Right ventricle myocardium superior (tissue), 1 donor: ENCODE measurements at places on chromosomes 2 and 18.

DNA sequence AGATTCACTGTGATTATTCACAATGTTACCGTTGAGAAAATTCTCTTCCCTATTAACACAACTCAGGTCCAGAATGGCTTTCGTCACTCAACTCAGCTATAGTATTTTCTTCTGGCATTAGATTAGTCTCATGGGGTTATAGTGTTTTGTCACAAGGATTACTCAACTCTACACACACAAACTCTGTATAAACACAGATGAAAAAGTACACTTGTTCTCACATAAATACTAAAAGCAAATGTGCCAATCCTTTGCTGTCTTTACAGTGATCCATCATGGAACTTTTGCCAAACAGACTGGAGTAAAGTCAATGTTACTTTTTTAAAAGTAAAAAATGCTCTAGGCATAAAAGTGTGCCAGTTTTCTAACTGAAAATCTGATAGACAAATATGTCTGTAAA is 267.6 kb downstream of the RBM43 start:
- DNase-seq = no peak

- DNase-seq = peak; percentile 72
These were observed 34.4 kb downstream of the LGALSL start for GRCh38 chr2:64488050-64488974.

DNA sequence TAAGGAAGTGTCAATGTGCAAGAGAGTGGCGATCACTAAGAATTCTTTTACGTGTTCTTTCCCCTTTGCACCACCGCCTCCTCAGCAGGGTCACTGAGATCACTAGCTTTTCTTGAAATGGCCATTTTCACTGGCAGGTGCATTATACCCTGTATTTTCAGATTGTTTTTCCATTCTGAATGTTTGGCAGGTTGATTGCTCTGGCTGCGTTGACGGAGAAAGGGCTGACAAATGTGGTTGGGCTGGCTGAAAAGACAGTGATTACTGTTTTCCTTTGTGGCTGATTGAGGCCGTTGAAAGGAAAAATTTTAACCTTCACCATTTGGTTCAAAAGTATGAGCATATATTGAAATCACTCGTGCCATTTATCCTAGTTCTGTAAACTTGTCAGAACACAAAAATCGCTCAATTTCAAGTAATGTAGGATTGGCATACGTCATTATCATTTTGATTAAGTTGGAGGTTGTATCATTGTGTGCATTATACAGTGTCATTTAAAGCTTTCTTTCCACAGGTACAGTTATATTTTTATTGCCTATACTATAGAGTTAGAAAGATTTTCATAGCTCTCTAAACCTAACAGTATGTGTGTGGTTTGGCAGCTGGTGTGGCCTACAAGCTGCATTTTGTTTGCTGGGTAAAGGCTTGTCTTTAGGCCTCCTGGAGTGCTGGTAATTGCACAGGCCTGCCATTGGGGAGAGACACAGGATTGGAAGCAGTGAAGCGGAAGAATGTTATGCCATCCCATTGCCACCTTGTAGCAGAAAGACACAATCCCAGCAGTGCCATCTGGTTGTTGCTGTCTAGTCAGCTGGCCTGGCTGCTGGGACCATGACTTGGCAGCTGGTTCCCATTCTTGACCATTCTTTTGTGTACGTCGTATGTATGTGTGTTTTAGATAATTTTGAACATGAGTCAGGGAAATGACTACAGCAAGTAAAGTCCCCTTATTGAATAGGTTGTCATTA is 36.7 kb downstream of the DYNC1I2 start:
- no peak for DNase-seq

- no peak for DNase-seq
These were observed 1167.9 kb downstream of the DSC3 start for GRCh38 chr18:29874519-29875098.

DNA sequence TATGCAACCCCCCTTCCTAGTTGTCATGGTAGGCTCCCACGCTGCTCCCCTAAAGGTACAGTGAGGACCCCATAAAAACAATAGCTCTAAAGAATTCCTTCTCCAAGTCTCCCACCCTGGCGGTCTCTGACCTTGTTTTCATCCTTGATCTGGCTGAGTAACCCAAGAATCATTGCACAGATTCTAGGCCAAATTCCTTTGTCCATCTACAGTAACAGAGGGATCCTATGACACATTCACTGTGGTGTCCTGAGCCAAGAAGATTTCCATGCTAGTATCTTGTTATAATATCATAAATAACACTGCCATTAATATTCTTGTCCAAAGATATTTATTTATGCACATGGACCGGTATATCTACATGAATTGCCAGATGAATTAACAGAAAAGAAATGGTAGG is 240.2 kb downstream of the CYP26B1 start:
- no peak for DNase-seq

GRCh38 chr2:168539945-168540344 is 83.9 kb downstream of the CERS6 start:
- no peak for DNase-seq

DNA sequence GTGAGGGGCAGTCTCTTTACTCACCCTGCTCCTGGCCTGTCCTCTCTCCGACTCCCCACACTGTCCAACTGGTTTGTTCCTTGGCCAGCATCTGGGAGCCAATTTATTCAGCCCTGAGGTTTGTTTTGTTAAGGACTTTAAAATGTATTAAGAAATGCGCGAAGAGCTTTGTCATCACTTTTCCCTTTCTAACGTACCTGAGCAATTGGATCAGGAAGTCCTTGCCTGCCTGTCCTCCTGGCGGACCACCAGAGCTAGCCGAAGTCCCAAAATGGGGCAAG is 164.7 kb upstream of the MSH6 start:
- no peak for DNase-seq

DNA sequence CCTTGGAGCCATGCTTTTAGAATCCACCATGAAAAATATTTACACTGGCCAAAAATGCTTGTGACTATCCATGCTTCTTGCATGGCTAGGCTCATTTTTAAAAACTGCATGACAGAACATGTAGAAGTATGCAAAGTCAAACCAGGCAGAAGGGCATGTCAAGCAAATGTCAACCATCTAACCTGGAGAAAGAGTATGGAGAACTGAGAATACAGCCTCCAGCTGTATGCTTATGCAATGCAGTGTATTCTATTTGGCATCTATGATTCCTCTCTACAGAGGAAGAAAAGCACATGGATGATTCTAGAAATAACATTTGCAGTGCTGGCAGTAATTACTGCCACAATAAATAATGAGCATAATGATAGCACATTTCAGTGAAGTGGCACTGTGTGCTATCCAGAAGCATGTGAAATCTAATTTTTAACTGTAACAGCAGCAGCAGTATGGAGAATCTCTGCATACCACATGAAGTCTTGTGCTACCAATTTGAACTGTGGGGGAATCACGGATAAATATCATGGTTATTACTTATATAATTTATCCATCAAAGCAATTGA is 87.3 kb upstream of the CCDC141 start:
- no peak for DNase-seq

- no peak for DNase-seq
These were observed 368.6 kb upstream of the SPRED2 start for GRCh38 chr2:65800998-65801397.

- DNase-seq = no peak
These were observed 19.9 kb upstream of the TMEM18 start for GRCh38 chr2:696999-697627.

- no peak for DNase-seq
These were observed 48.9 kb downstream of the CDH2 start for GRCh38 chr18:28127763-28128658.

DNA sequence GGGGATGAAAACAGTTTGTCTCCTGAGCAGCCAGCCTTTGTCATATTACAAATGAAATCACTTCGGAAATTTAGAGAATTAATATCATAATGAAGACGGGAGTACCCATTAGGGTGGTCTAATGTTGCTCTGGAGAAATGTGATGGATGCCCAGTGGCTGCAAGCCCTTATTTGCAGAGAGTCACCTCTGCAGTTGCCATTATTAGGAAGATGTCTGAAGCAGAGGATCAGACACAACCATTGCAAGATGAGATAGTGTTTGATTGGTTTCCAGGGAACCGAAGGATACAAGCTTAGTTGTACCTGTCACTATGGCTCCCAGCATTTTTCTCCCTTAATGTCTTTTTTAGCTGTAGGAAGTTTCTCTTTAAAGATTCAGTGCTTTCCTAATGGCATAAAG is 272.4 kb downstream of the FIGN start:
- DNase-seq = no peak

DNA sequence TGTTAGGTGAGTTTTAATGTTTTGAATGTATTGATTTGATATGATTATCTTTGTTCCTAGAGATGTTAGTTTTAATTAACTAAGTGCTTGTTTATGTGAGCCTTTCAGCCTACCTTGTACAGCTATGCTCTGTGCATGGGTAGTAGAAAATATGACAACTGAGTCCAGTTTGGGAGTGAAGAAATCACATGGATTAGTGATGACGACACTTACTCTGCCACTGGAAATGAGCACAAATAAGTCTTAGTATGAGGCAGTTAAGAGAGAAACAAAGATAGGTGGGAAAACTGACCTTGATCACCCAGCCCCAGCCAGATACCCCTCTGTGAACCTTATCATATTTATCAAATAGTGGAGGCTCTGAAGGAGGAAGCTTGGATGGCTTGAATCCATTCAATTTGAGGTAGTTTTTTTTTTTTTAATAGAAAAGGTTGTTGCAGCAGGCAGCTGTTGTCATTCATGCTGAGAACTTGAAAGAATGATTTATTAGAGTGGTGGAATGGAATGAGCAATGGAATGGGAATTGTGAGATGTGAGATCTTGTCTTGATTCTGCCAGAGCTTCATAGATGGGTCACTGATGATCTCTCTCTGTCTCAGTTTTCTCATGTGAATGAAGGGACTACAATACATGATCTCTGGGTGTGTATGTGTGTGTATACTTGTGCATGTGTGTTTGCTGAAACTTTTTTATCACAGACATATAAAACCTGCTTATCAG is 96.4 kb downstream of the MAP3K20 start:
- DNase-seq = no peak

- DNase-seq = no peak
These were observed 46.3 kb downstream of the MTCL1 start for GRCh38 chr18:8751692-8752091.

DNA sequence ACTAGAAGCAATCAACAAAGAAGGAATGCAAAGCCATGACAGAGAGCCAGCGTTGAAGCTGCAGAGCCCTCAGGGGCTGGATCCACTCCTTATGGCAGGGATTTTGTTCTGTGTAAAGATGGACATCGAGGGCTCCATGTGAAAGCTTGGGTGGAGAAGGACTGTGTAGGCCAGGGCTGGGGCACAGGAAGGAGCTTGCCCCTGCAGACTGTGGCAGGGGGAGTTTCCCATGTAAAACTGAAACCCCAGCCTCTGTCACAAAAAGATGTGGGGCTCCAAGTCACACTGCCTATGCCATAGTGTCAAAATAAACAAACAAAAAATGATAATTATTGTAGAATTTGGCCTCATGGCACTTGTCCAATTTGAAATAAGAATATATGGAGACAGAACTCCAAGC is 408.7 kb upstream of the HS6ST1 start:
- no peak for DNase-seq

GRCh38 chr18:36610661-36611060 is 218.1 kb downstream of the TPGS2 start:
- no peak for DNase-seq

DNA sequence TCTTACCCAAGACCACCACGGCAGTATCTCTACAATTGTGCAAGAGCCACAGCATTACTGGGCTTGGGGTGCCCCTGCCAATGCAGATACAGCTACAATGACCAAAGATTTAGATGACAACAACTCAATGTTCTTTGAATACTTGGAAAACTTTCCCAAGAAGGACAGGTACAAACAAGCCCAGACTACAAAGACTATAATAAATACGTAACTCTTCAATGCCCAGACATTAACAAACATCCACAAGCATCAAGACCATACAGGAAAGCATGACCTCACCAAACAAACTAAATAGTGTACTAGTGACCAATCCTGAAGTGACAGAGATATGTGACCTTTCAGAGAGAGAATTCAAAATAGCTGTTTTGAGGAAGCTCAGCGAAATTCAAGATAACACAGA is 62.8 kb downstream of the ICA1L start:
- no peak for DNase-seq

DNA sequence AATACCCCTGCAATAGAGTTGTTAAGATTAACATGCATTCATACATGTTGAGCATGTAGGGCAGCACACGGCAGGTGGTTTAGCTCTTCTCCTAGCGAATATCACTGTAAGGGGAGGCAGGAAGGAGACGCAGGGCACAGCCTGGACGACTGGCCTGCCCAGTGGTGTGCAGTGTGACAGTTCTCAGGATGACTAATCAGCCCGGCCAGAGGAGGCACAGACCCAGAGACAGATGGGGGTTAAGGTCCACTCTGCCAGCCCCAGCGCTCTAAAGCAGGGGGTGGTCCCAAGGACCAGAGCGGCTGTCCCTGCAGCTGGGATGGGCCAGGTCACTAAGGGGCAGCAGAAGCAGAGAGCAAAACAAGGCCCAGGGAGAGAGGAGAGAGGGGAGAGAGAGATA is 63.7 kb downstream of the RNF152 start:
- DNase-seq = no peak

GRCh38 chr2:167670588-167670987 is 576.8 kb downstream of the STK39 start:
- no peak for DNase-seq

DNA sequence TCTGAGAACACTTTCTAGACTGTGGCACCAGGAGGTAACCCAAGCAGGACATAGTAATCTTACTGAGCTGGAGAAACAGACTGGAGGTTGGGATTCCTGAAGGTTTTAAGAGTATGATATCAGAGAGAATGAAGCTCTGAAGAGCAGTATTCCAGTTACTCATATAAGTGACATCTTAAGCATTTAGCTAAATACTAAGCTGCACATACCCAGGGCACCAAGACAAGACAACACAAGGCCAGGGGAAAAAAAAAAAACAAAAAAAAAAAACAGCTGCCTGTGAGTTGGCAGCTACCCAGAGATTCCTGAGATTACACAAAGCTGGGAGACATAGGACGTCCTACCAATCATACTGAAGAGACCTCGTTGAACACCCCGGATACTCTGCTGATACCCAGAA is 175.8 kb downstream of the SRBD1 start:
- no peak for DNase-seq

GRCh38 chr2:214737188-214737587 is 72.3 kb downstream of the BARD1 start:
- no peak for DNase-seq

- DNase-seq = no peak
These were observed 53.3 kb downstream of the GULP1 start for GRCh38 chr2:188345020-188345419.

DNA sequence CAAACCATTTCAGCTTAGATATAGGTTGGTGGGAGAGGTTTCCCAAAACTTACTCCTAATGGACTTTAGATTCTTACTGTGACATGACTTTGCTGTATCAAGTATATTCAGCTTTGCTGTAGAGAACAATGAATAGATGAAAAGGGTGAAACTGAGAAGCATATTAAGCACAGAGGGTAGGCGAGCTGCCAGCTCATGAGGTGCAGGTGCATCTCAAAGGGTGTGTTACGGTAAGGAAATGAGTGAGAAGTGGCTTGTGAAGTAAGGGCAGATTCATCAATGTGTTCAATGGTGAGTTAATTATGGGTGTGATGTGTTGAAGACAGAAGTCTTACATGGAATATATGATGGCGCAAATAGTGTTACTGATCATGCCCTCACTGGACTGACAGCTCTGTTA is 49.3 kb downstream of the CD8B2 start:
- no peak for DNase-seq
